Kidney (tissue), 22 donors: ENCODE measurements at places on chromosomes 16 and 17.

- H3K27ac ChIP-seq, result no peak overlapping the region
- H3K27me3 ChIP-seq, result no peaks in the 10 kb centered on the region
- no peaks in the 10 kb centered on the region for H3K36me3 ChIP-seq
- no peak for DNase-seq
- H3K4me1 ChIP-seq, result no peaks in the 10 kb centered on the region
- no peak overlapping the region for H3K4me3 ChIP-seq
Measured at GRCh38 chr16:534135-534534, 6.6 kb downstream of the CAPN15 start.

DNA sequence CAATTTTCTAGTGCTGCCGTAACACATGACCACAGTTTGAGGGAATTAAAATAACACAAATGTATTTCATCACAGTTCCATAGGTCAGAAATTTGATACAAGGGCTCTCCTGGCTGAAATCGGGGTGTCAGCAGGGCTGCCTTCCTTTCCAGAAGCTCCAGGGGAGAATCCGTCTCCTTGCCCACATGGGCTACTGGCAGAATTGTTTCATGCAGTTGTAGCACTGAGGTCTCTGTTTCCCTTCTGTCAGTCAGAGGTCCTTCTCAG, 20.5 kb downstream of the EIF4A3 start:
- no peaks in the 10 kb centered on the region for H3K36me3 ChIP-seq
- no peak overlapping the region for H3K4me3 ChIP-seq
- H3K27ac ChIP-seq, result no peak overlapping the region
- no peak for DNase-seq

- no peaks in the 10 kb centered on the region for H3K36me3 ChIP-seq
- no peaks in the 10 kb centered on the region for H3K4me1 ChIP-seq
- no peak for DNase-seq
Measured at GRCh38 chr16:28001642-28002041, 61.9 kb downstream of the GSG1L start.

DNA sequence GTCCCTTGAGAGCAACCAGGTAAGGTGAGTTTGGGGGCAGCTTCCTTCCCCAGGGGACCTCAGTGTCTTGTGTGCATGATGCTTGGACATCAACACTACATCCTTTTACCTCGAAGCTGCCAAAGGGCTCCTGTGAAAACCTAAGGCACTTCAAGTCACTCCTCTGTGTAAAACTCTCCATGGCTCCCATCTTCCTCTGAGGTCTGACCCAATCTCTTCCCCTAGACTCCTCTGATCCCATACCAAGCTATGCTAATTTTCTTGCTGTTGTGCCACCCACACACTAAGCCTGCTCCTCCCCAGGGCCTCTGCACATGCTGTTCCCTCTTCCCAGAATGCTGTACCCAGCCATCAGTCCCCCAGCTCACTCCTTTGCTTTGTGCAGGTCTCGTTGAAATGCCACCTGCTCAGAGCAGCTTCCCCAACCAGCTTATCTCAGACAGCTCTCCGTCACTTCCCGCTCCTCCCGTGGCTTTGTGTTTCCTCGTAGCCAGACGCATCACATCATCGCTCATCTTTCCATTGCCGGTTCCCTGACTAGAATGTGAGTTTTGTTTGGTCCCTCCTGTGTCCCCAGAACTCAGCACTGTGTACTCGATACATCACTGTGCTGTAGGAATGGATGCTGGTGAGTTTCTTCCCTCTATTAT, 78.4 kb downstream of the CNGB1 start:
- no peak overlapping the region for H3K4me3 ChIP-seq
- no peak for DNase-seq
- H3K27me3 ChIP-seq, result no peaks in the 10 kb centered on the region
- no peak overlapping the region for H3K27ac ChIP-seq
- H3K4me1 ChIP-seq, result no peaks in the 10 kb centered on the region
- H3K36me3 ChIP-seq, result no peaks in the 10 kb centered on the region

DNA sequence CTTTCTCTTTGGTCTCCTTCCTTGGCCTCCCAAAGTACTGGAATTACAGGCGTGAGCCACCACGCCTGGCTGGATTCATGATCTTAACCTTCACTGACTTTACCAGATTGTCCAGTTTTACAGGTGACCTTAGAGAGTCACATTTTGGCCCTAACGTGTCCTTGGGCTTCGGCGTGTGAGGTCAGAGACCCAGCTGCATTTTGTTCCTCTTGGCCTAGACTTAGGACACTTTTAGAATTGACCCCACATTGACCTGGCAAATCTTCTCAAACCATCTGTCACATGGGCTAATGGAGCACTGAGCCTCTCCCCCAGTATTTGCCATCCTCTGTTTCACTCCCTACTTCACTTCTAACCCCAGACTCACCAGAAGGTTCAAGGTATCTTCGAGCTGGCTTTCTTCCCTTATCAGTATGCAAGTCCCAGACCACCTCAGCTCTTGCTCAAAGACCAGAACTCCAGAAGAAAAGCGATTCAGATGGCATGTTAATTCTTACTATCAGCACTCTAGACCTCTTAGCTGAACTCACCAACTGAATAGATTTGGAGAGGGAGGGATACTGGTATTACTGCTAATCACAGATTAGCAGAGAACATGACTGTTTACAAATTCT, 1.7 kb upstream of the CYTH1 start:
- no peak for DNase-seq
- H3K27me3 ChIP-seq, result no peaks in the 10 kb centered on the region
- no peak overlapping the region for H3K4me3 ChIP-seq
- no peaks in the 10 kb centered on the region for H3K4me1 ChIP-seq
- H3K36me3 ChIP-seq, result no peaks in the 10 kb centered on the region
- peak overlapping the region; percentile 33 for H3K27ac ChIP-seq

DNA sequence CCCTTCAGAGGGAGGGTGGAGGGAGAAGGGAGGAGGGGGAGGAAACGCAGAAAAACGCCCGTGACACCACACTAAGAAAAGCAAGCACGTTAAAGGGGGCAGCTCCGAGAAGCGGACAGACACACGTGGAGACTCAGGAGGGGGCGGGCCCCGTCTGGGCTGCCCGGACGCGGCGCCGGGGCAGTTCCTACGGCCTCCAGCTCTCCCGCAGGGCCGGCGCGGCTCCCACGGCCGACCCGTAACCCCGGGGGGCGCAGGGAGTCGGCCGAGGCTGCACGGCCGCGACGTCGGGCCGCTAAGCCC, 362 bp downstream of the KLHDC4 start:
- DNase-seq, result no peak
- H3K27ac ChIP-seq, result peak overlapping the region; percentile 70
- no peaks in the 10 kb centered on the region for H3K36me3 ChIP-seq
- peak overlapping the region; percentile 81 for H3K4me3 ChIP-seq
- H3K4me1 ChIP-seq, result peaks cover 9% of the 10 kb centered on the region
- H3K27me3 ChIP-seq, result no peaks in the 10 kb centered on the region

GRCh38 chr17:80519091-80519781, 25.4 kb upstream of the RPTOR start:
- no peak for DNase-seq
- H3K4me3 ChIP-seq, result no peak overlapping the region
- no peak overlapping the region for H3K27ac ChIP-seq
- H3K4me1 ChIP-seq, result no peaks in the 10 kb centered on the region
- no peaks in the 10 kb centered on the region for H3K36me3 ChIP-seq
- H3K27me3 ChIP-seq, result no peaks in the 10 kb centered on the region

DNA sequence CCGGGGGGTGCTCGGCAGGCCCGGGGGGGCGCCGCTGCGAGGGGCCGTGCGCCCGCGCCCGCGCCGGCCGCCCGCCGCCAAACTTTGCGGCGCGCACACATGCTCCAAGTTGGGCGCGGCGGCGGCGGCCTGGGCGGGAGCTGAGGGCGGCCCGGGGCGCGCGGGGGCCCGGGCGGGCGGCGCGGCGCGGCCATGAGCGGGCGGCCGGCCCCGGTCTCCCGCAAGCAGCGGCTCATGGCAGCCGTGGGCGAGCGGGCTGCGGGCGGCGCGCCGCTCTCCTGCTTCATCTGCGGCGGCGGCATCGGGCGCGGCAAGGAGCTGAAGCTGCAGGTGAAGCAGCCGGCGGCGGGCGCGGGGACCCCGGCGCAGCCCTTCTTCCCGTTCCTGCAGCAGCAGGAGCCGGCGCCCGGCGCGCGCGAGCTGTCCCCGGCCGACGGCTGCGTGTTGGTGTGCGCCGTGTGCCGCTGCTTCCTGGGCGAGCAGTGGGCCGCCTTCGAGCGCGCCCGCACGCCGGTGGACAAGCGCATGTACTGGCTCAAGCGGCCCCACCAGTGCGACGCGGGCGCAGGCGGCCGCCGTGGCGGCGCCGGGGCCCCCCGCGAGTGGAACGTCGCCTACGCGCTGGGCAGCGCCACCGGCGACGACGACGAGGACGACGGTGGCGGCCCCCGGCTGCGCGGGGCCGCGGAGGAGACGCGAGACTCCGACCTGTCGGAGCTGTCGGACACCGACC, 57.2 kb upstream of the CIBAR2 start:
- H3K27ac ChIP-seq, result no peak overlapping the region
- peaks cover 5% of the 10 kb centered on the region for H3K4me1 ChIP-seq
- H3K27me3 ChIP-seq, result no peaks in the 10 kb centered on the region
- peak overlapping the region; percentile 39 for H3K4me3 ChIP-seq
- H3K36me3 ChIP-seq, result no peaks in the 10 kb centered on the region

DNA sequence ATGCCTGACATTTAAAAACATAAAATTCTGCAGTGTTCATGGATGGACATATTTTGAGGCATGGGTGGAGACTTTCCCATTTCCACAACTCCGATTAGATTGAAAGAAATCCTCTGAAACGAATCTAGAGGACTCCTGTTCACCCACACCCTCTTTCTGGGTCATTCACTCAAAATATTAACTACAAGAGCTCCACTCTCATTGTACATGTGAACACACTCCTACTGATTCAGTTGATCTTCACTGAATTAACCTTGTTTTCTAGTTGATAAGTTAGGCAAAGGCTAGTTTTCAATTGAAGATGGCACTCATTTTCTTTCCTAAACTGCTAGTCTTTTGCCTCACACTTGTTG, 44.1 kb downstream of the GRB7 start:
- no peak for DNase-seq
- H3K27me3 ChIP-seq, result no peaks in the 10 kb centered on the region
- H3K36me3 ChIP-seq, result no peaks in the 10 kb centered on the region
- H3K4me3 ChIP-seq, result no peak overlapping the region
- H3K27ac ChIP-seq, result no peak overlapping the region

DNA sequence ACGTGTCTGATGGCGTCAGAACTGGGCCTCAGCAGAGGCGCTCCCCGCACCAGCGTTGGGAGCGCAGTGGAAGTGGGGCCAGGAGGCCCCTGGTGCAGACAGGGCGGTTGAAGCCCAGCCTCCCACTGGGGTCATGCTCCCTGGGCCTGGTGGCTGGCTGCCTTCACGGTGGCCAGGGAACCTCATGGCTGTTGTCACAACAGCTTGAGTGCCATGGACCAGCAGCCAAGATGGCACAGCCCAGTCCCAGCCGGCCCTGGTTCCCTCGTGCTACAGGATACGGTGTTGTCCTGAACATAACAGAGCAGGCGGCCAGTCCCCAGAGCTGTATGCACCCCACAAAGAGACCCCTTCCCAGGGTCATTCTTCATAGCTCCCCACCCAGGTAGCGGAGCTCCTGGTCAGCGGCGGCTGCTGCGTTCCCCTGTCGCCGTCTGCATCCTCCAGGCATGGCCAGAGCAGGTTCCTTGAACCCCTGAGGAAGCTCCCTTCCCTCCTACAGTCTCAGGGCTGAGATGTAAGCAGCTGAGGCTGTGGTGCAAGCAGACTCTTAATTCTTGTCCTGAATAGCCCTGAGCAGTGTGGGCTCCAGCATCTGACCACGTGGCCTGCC, 29.7 kb downstream of the NME3 start:
- no peak overlapping the region for H3K27ac ChIP-seq
- DNase-seq, result no peak
- no peaks in the 10 kb centered on the region for H3K27me3 ChIP-seq
- peaks cover 12% of the 10 kb centered on the region for H3K36me3 ChIP-seq
- H3K4me3 ChIP-seq, result no peak overlapping the region

GRCh38 chr17:57638284-57638683, 106.8 kb downstream of the CCDC182 start:
- H3K4me1 ChIP-seq, result no peaks in the 10 kb centered on the region
- H3K36me3 ChIP-seq, result no peaks in the 10 kb centered on the region

- no peaks in the 10 kb centered on the region for H3K27me3 ChIP-seq
- no peaks in the 10 kb centered on the region for H3K4me1 ChIP-seq
- DNase-seq, result no peak
- H3K27ac ChIP-seq, result peak overlapping the region; percentile 72
- no peaks in the 10 kb centered on the region for H3K36me3 ChIP-seq
Measured at GRCh38 chr17:64964796-64965195, 45.5 kb upstream of the LRRC37A3 start.

GRCh38 chr17:2621241-2621640, 27.8 kb downstream of the PAFAH1B1 start:
- DNase-seq, result no peak
- no peak overlapping the region for H3K4me3 ChIP-seq
- H3K4me1 ChIP-seq, result no peaks in the 10 kb centered on the region
- H3K27ac ChIP-seq, result no peak overlapping the region

GRCh38 chr17:74671031-74671771, 41.5 kb downstream of the CD300LF start:
- H3K4me3 ChIP-seq, result no peak overlapping the region
- no peaks in the 10 kb centered on the region for H3K36me3 ChIP-seq
- DNase-seq, result peak; percentile 95
- no peak overlapping the region for H3K27ac ChIP-seq
- H3K27me3 ChIP-seq, result peaks cover 6% of the 10 kb centered on the region

- H3K4me1 ChIP-seq, result no peaks in the 10 kb centered on the region
- H3K27me3 ChIP-seq, result no peaks in the 10 kb centered on the region
- DNase-seq, result no peak
- no peaks in the 10 kb centered on the region for H3K36me3 ChIP-seq
- no peak overlapping the region for H3K4me3 ChIP-seq
Measured at GRCh38 chr17:35073183-35073790, 9.8 kb upstream of the RFFL start.

- H3K27me3 ChIP-seq, result no peaks in the 10 kb centered on the region
- DNase-seq, result peak; percentile 82
- H3K36me3 ChIP-seq, result no peaks in the 10 kb centered on the region
- H3K4me3 ChIP-seq, result no peak overlapping the region
Measured at GRCh38 chr17:42895185-42895555, 5.4 kb upstream of the G6PC1 start.

- no peak overlapping the region for H3K4me3 ChIP-seq
- no peaks in the 10 kb centered on the region for H3K36me3 ChIP-seq
- no peak overlapping the region for H3K27ac ChIP-seq
- peaks cover 7% of the 10 kb centered on the region for H3K27me3 ChIP-seq
- no peak for DNase-seq
Measured at GRCh38 chr16:23709536-23709935, 3.5 kb downstream of the ERN2 start.

GRCh38 chr17:82698065-82698973, at the start of gene RAB40B:
RAB40B (minus strand) TSS chr17:82698698; CDS start chr17:82698596, 102 bp downstream.
- DNase-seq, result peak; percentile 100
- no peaks in the 10 kb centered on the region for H3K4me1 ChIP-seq
- no peaks in the 10 kb centered on the region for H3K27me3 ChIP-seq
- no peaks in the 10 kb centered on the region for H3K36me3 ChIP-seq
- no peak within 1 kb of the TSS for H3K27ac ChIP-seq

- no peak overlapping the region for H3K4me3 ChIP-seq
- no peaks in the 10 kb centered on the region for H3K27me3 ChIP-seq
- H3K4me1 ChIP-seq, result no peaks in the 10 kb centered on the region
- DNase-seq, result no peak
- no peak overlapping the region for H3K27ac ChIP-seq
Measured at GRCh38 chr16:31167315-31167714, 12.6 kb upstream of the FUS start.

GRCh38 chr17:74780443-74781238, 4.5 kb upstream of the NAT9 start:
- H3K4me3 ChIP-seq, result no peak overlapping the region
- H3K36me3 ChIP-seq, result no peaks in the 10 kb centered on the region
- no peak overlapping the region for H3K27ac ChIP-seq
- DNase-seq, result no peak
- H3K4me1 ChIP-seq, result peaks cover 7% of the 10 kb centered on the region
